Lung (tissue), 17 donors: ENCODE measurements at places on chromosomes 7 and 10. TPM values are rescaled to one million over a fixed set of nuclear protein-coding genes. Genes with fewer than 3 reads are reported as not detected.

Gene TAS2R16
- polyA plus RNA-seq, result not detected

Gene IFIT1
- 13.1 TPM for polyA plus RNA-seq

Gene FAM25C
- polyA plus RNA-seq, result not detected

Gene PLA2G12B
- polyA plus RNA-seq, result 2.3 TPM

Gene PILRA
- polyA plus RNA-seq, result 14.2 TPM

Gene MOGAT3
- polyA plus RNA-seq, result not detected

Gene NANOS1
- polyA plus RNA-seq, result 1.4 TPM

Gene CCDC6
- 13.5 TPM for polyA plus RNA-seq

Gene BTAF1
- polyA plus RNA-seq, result 11.1 TPM

Gene TRIL
- polyA plus RNA-seq, result 0.65 TPM

Gene IFIT1B
- polyA plus RNA-seq, result not detected

Gene ITGA8
- polyA plus RNA-seq, result 3.9 TPM

Gene CEP55
- polyA plus RNA-seq, result 1.8 TPM

Gene GIMAP2
- 22.0 TPM for polyA plus RNA-seq

Gene TMEM225B
- 1.0 TPM for polyA plus RNA-seq

Gene IQUB
- polyA plus RNA-seq, result 1.0 TPM

Gene NPSR1
- not detected for polyA plus RNA-seq

Gene ACHE
- 6.2 TPM for polyA plus RNA-seq

Gene GPC2
- polyA plus RNA-seq, result 0.61 TPM

Gene NUDT13
- 4.2 TPM for polyA plus RNA-seq

Gene FGL2
- polyA plus RNA-seq, result 3.3 TPM

Gene LCOR
- polyA plus RNA-seq, result 7.4 TPM

Gene ADCY1
- polyA plus RNA-seq, result 0.14 TPM

Gene LRIT1
- polyA plus RNA-seq, result not detected

Gene SGMS1
- 21.6 TPM for polyA plus RNA-seq

Gene FKBP6
- 0.08 TPM for polyA plus RNA-seq

Gene CYP2C19
- not detected for polyA plus RNA-seq

Gene ARHGEF5
- 9.6 TPM for polyA plus RNA-seq

Gene CLIP2
- 10.3 TPM for polyA plus RNA-seq

Gene CYP3A4
- not detected for polyA plus RNA-seq

Gene DGKB
- not detected for polyA plus RNA-seq

Gene HTRA1
- 30.4 TPM for polyA plus RNA-seq

Gene CALML5
- not detected for polyA plus RNA-seq

Gene HIP1
- polyA plus RNA-seq, result 28.9 TPM
